Left colon (tissue), 2 donors: ENCODE measurements at places on chromosomes 5 and 9. TPM values are rescaled to one million over a fixed set of nuclear protein-coding genes. Genes with fewer than 3 reads are reported as not detected.

- no peak for DNase-seq
These were observed 395.4 kb upstream of the ITGA1 start for GRCh38 chr5:52392321-52392720.

Gene ZNF367
- 3.4 TPM for total RNA-seq

GRCh38 chr5:6397536-6398269, 19.4 kb upstream of the MED10 start:
- no peak for DNase-seq

GRCh38 chr5:55600497-55601203, 65.9 kb upstream of the PLPP1 start:
- DNase-seq, result no peak

Gene LRRC19
- total RNA-seq, result 98.5 TPM

Gene ARID3C
- not detected for total RNA-seq

DNA sequence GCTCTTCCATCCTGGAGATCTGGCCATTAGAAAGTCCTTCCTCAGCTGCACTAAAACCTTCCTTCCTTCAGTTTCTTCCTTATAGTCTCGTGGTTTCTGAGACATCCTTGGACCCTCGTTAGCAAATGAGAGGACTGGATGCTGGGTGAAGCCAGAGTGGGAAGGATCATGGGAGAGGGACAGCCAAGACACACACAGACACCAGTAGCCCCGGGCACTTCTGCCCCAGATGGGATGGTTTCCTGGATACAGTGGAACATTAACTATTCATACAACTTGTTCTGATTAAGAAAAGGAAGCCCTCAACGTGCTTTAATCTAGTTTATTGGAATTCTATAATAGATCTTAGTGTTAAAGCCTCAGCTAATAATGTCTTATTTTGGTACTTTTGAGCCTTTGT, 125.5 kb downstream of the SEC61B start:
- DNase-seq, result no peak

Gene PCDHGA1
- total RNA-seq, result 0.31 TPM

Gene CCDC112
- total RNA-seq, result 8.4 TPM

Gene GALNT12
- 156 TPM for total RNA-seq

Gene SLC45A2
- total RNA-seq, result 0.73 TPM

- no peak for DNase-seq
These were observed 652.0 kb downstream of the MTRR start for GRCh38 chr5:8520917-8521316.

Gene TNC
- 3.0 TPM for total RNA-seq

Gene REEP5
- total RNA-seq, result 80.6 TPM

DNA sequence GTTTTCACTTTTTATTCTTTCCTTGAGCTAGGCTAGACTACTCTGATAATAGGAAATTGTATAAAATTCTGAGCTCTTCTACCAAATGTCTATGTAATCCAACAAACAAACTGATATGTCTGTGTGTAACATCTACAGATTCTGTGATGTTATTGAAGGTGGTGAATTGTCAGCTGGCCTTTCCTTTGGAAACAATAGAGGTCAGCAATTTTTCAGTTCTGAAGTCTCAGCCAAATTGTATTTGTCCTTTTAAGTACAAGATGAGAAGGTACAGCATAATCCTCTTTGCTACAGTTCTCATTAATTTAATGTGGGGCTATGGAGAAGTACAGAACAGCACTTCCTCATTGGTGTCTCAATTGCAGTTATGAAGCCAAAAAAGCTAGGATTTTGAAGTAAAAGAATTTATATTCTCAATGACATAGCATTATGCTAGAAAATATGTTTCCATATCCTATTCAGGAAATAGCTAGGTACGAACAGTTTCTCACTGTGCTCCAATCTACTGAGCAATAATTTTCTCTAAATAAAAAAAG, 198.0 kb downstream of the HINT1 start:
- no peak for DNase-seq

DNA sequence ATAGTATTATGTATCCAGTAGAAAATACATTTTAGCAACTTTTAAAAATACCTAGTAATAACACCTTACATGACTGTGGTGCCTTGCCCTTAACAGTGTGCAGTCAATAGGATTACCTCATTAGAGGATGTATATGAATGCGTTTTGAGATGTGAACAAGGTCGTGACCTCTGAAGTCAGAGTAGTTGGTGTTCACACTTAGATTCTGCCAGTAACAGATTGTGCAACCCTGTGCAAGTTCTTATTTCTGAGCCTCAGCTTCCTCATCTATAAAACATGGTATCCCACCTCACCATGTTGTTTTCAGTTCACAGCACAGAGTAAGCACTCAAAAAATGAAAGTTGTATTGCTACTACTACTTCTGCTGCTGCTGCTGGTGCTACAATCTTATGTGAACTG, 347.3 kb downstream of the KDM4C start:
- DNase-seq, result no peak

DNA sequence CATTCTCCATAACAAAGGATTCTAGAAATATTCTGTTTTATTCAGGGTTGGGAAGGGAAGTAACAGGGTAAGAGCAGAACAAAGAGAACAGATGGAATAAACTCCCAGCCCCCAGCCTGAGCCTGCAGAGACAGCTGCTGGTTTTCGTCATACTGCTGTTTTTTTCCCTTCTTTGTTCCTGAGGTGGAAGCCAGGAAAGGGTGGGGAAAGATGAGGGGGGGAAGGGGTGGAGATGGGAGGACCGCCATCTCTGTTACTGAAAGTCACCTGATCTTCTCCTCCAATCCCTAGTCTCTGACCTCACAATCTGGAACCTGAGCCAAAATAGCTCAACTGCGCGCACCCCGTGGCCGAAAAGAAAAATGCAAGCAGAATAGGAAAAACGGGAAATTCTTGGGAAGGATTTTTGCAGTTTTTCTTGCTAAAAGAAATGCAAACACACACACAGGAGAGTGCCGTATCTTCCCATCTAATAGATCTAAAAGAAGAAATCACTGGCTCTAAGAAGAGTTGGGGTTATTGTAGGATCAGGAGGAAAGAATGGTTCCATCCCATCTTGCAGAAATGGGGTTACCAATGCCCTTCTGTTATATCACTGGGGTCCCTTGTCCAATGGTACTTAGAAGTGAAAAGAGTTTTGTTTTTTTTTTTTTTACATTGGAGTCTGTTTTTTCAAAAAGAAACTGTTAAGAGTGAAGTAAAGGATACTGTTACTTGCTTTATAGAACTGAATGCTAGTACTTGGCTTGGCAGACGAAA, 57.9 kb downstream of the DIAPH1 start:
- DNase-seq, result peak; percentile 72

DNA sequence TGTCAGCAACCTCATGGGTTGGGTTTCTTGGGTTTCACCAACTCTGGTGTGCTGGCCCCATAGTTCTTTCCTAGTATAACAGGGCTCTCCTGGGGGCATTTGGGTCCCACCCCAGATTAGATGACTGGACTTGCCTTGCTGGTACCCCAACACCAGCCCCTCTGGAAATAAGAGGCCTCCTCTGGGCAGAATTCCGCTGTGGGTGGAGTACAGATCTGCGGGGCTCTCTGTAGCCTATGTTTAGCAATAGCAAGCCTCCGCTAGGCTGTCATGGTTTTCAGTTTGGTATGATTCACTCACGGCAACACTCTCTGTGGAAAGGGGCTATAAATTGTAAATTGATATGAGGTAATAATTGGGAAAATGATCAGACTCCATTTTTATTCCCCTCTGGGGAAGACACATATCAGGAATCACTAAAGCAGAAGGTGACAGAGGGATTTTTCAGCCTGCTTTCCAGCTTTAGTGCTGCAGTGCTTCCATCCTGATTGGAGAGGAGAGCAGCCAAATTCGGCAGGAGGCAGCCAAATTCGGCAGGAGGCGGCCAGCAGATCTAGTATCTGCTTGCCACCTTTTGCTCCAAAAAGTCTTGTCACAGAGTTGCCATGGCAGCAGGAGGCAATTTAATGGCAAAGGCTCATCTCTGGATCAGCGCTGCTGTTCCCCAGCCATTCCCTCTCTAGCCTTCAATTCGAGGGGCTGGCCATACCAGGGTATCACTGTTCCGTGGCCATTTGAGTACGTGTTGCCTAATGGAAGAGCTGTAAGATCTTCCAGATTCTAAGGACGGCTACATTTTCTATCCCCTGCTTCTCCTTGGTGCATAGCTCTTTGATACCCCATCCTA, 84.6 kb downstream of the SLC44A1 start:
- DNase-seq, result no peak

GRCh38 chr5:172800088-172800551, 29.1 kb upstream of the DUSP1 start:
- peak; percentile 58 for DNase-seq

- DNase-seq, result no peak
These were observed 85.4 kb upstream of the IL7R start for GRCh38 chr5:35771300-35771699.

DNA sequence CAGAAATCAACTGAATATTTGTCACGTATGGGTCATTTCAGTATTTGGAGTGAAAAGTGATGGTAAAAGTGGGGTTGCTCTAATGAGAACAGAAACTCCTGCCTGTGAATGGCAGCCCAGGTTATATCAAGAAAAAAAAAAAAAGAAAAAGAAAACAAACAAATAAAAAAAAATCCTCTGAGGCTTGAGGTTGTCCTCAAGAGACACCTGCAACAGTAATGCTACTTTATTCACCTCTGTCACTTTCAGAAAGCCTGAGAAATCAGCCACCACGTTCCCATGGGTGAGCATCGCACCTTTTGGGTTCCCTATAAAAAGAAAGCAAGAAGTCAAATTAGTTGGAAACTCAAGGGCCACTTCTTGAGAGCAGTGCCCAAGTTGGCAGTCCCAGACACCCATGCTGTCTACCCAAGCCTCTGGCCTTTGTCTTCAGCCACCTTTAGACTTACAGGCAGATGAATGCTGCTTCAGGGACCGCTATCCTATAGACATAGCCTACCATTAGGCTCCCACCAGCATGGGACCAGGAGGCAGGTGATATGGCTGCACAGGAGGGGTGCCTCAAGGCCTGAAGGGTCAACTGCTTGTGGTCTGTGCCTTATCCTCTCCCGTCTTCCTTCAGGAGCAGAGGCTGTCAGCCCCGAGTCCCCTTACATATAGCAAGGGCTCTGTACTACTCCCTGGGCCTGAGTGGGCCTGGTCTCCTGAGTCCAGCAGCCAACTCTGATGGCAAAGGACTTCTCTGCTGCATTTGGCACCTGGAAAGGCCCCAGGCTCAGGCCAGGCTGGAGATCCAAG, 31.1 kb upstream of the MEIKIN start:
- no peak for DNase-seq

GRCh38 chr5:122142480-122143164, 13.3 kb downstream of the ZNF474 start:
- no peak for DNase-seq
